Suprapubic skin (tissue), 4 donors: ENCODE measurements at places on chromosomes 13 and 19. TPM values are rescaled to one million over a fixed set of nuclear protein-coding genes. Genes with fewer than 3 reads are reported as not detected.

DNA sequence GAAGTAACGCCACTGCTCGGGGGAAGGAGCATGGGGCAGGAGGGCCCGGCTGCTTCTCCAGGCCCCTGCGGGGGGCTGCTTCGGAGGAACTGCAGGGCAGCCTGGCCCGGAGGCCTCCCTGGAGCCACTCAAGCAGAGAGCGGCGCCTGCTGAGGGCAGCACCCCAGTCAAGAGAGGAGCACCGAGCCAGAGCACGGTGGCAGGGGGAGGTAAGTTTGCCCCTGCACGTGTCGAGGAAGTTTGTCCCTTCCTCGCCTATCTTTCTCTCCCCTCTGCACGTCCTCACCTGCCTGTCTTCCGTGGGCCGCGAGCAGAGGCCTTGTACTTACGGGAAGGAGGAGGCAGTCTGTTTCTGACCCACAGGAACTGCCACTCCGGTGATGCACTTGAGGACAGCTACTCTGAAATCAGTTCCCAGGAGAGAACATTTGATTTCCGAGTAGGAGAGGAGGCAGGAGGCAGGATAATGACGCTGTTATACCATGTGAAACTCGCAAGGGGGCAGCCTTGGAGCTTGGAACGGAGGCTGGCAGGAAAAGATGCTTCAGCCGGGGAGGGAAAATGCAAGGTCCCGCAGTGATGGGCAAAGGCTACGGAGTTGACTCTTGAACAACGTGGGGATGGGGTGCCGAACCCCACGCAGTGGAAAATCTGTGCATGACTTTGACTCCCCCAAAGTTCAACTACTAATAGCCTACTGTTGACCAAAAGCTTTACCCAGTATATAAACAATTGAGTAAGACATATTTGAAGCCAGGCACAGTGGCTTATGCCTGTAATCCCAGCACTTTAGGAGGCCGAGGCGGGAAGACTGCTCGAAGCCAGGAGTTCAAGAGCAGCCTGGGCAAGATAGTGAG lies 5.0 kb downstream of the FFAR1 start:
- no peak for DNase-seq

- peak; percentile 86 for DNase-seq
Measured at GRCh38 chr19:51799034-51799773, 4.2 kb downstream of the FPR3 start.

DNA sequence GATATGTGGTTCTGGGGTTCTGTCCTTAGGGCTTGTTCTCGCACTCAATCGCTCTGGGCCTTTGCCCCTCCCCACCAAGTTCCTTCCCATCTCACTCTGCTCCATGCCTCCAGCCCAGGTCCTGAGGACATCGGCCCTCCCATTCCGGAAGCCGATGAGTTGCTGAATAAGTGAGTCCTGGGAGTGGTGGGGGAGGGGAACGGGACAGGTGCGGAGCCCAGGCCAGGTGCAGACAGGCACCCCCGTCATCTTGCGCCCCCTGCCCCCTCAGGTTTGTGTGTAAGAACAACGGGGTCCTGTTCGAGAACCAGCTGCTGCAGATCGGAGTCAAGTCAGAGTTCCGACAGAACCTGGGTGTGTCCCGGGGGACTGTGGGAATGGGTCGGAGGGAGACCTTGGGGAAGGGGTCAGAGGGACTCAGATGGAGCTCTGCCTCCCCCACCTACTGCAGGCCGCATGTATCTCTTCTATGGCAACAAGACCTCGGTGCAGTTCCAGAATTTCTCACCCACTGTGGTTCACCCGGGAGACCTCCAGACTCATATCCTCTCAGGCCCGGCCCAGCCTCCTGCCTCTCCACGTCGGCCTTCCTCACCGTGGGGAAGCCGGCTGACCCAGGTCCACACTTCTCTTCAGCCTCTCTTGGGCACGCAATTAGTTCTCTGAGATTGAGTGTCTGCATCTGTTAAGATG lies 10.1 kb downstream of the FUZ start:
- no peak for DNase-seq

- no peak for DNase-seq
Measured at GRCh38 chr13:32676242-32676641, 90.0 kb downstream of the PDS5B start.

DNA sequence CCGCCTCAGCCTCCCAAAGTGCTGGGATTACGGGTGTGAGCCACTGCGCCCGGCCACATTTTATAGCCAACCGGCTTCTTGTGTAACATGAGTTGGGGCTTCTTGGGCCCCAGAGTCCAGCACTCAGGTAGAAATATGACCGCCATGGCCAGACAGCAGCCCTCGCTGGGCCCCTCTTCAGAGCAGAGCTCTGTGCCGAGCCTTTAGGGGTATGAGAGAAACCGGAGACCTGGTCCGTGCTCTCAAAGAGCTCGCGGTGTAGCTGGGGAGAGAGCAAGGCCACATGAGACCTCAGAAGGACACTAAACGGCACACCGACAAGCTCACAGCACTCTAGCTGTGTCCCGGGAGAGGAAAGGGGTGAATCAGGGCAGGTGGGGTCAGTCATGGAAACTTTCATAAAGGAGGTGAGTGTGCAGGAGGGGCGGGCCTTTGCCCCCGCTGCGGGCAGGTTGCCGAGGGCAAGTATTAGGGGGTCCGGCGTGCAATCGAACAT lies 15.8 kb downstream of the ACTN4 start:
- no peak for DNase-seq

GRCh38 chr19:311813-312261 lies 20.6 kb upstream of the PLPP2 start:
- no peak for DNase-seq

DNA sequence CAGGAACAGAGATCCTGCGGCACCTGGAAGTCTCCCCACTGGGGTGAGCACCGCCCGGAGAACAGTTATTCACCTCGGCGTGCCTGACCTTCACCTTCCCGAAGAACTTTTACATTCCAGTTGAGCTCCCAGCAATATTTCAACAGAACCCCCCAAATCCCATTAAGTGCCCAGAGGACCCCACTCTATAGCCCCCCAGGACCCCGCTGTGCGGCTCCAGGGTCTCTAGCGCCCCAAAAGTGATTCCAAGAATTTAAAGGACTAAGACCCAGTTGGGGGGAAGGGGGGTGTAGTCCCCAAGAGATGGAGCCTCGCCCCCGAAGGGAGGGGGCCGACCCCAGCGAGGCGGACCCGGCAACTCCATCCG lies 480 bp downstream of the GPR108 start:
- DNase-seq = no peak

DNA sequence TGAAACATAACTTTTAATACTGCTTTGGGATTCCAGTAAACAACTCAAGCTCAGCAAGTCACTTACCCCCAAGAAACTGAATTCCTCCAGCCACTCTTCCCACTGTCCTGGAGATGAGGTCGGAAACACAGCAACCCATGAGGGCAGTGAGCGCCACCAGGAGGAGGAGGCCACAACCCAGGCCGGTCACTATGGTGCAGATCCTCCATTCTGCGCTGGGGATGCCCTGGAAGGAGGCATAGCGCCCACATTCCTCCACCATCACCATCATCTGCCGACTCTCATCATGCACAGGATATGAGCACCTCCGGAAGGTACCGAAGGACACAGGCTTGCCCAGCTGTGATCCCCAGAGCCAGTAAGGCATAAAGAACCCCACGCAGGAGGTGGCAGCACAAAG lies 2.2 kb downstream of the LHFPL6 start:
- no peak for DNase-seq

DNA sequence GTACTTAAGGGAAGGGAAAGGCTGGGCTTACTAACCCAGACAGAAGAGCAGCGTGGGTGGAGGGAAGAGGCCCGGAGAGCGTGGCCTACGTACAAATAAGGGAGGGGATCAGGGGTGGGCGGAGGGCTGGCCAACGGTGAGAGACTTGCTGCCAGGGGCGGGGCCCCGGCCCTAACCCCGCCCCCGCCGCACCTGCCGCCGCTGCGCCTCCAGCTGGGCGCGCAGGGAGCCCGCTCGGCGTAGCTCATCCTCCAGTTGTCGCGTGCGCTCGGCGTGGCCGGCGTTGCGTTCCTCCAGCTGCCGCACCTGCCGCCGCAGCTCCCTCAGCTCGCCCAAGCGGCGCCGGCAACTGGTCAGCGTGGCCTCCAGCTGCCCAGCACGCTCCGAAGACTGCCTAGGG lies 5.7 kb downstream of the HOOK2 start:
- DNase-seq = no peak

Gene KIR2DL1
- not detected for total RNA-seq

- DNase-seq = no peak
Measured at GRCh38 chr19:5498830-5499550, 43.8 kb downstream of the ZNRF4 start.

Gene MRPL4
- 53.3 TPM for total RNA-seq

Gene CIC
- 91.6 TPM for total RNA-seq

DNA sequence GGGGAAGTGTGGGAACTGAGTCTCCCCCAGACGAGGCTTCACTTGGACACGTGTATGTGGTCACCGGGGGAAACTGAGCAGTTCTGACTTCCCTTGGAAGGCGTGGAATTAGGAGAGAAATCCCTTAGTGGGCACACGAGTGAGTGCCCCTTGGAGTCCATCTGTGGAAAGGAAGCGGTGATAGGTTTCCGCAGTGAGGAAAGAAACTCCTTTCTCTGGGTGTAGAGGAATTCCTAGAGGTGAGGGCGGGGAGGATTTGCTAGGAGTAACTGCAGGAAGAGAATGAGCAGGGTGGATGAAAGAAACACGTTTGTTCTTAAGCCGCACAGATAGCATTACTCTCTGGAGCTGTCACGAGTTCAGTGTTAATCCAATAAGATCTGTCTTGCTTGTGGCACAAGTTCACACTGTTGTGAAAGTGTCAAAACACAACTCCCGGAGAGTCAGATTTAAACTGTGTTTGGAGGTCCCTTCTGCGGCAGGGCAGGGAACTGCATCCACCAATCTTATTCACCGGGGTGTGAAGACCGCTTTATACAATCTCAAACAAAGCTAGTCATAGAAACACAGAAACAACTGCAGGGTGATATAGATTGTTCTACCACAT lies 1.2 kb downstream of the KL start:
- no peak for DNase-seq

DNA sequence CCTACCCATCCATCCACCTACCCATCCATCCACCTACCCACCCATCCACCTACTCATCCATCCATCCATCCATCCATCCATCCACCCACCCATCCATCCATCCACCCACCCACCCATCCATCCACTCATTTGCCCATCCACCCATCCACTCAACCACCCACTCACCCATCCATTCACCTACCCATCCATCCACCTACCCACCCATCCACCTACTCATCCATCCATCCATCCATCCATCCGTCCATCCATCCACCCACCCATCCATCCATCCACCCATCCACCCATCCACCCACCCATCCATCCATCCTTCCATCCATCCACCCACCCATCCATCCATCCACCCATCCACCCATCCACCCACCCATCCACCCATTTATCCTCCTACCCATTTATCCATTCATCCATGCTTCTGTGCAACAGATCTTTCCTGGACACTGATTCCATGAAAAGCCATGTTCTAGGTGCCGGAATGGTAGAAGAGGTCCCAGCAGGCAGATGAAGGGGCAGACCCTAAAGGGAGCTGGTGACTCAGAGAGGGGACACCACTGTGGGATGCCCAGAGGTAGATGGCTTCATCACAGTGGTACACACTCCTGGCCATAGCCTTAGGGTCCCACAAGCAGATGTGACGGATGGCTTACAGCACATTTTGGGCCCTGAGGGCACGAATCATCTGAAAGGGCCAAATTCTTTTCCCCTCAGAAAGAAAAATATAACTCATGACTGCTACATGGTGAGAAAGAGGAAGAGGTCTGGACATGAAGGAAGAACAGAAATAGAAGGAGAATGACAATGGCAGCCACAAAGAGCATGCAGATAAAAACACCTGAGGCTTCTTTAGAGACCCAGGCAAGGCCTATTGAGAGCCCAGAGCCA lies 76.0 kb downstream of the KCTD15 start:
- DNase-seq = no peak

GRCh38 chr13:112972867-112973576 lies 4.0 kb downstream of the MCF2L start:
- no peak for DNase-seq

- DNase-seq = no peak
Measured at GRCh38 chr19:16797876-16798275, 31.3 kb upstream of the SIN3B start.

- no peak for DNase-seq
Measured at GRCh38 chr19:49879243-49879963, 1.9 kb downstream of the TBC1D17 start.

GRCh38 chr13:72864142-72865011 lies 82.4 kb downstream of the PIBF1 start:
- DNase-seq = no peak

- DNase-seq = no peak
Measured at GRCh38 chr13:23991119-23991518, 93.8 kb upstream of the C1QTNF9B start.

Gene ZNF429
- 16.7 TPM for total RNA-seq

Gene ZNF177
- total RNA-seq = 1.8 TPM

DNA sequence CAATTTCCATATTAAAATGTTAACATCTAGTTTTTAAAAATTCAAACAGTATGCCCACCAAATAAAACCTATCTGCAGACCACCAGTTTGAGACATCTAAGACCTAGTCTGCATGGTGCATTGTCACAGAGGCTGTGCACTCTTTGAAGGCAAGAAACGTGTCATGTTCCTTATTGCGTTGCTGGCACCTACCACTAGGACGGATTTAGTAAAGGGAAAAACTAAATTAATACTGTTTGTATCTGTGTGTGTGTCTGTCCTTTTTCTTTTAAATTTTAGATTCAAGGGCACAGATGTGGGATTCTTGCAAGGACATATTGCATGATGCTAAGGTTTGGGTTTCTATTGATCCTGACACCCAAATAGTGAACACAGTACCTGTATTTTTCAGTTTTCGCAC lies 481.4 kb downstream of the UQCRFS1 start:
- DNase-seq = no peak
